ENCODE measurements at places on chromosomes 3 and 15.

DNA sequence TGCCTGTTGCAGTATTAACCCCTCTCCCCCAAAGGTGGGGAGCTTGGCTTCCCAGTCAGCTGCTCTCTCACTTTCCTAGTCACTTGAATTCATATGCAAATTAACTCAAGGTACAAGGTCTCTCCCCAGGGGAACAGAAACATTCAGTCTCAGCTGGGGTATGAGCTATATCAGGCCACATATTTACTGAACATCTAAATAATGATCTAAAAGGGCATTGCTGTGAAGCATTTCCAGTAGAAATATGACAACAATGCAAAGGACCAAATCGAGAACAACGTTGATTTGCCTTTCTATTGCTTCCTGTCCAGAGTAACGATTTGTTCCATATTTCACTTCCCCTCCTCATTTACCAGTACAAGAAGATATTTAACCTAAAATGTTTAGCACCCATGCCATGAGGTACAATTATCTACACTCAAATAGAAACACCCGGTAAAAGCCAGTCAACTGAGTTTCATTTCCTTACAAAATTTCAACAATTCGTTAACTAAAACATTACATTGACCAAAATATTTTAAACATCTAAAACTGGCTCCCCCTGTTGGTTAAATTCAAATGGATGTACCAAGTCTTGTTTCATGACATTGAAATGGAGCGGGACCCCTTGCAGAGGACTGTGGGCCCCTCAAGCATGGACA lies 36.5 kb upstream of the KLHL6 start:
- DNase-seq = no peak

DNA sequence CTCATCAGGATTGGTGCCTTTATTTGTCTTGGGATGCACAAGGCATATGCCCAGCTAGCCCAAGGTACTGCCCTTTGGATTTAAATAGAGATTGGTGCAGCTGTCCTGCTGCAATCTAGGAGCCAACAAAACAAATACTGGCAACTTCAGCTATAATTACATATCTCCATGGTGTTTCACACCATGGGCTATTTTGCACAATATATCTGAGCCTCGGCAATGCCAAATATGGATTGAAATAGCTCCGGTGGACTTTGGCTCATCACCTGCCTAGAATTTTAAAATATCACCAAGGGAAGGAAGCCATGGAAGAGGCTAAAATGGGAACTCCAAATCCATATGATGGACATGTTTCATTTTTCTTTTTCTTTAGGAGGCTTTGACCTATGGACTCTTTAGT lies 367.8 kb upstream of the UMPS start:
- no peak for DNase-seq

- DNase-seq = no peak
Measured at GRCh38 chr3:89052386-89052785, 55.0 kb upstream of the EPHA3 start.

DNA sequence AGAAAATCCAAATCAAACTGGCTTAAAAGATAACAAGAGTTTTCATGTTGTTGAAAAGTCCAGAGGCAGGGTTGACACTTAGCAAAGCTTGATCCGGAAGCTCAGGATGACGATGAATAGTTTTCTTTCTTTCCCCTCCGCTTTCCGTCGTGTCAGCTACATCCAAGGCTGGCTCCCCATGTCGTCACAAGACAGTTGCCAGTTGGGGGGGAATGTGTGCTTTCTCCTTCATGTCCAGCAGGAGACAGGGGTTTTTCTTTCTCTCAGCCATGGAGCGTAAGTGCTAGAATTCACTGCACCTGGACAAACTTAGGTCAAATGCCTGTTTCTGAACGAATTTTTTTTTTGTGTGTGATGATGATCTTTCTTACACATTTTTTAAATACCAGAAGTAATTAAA lies 273.8 kb upstream of the RGMA start:
- DNase-seq = no peak

DNA sequence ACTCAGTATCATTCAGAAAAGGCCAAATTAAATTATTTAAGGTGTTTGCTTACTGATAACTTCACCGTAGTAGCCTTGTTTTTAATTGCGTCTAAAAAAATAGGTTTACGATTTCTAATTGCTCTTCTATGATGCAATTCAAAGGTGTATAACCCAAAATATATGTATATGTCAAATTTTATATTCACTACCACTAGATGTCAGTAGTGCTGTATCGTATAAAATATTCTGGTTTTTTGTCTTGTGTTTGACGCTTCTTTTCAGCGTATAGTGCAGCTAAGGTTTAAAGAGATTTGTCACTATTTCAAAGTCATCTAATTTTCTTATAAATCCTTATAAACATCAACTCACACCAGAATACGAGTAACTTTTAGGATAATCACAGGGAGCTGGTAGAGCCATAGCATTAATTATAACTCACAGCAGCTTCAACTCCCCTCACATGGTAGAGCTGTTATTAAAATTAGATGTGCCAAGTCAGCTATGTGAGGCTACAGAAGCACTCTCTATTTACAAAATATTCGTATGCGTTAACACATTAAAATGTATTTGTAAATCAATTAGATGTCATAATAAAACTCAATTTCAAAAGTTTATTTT lies 3.5 kb downstream of the PFN2 start:
- no peak for DNase-seq
